Fibroblast of lung (primary cell): ENCODE measurements at places on chromosomes 3 and 15. TPM values are rescaled to one million over a fixed set of nuclear protein-coding genes. Genes with fewer than 3 reads are reported as not detected.
A peak's percentile ranks its signal among the peaks of the same experiment; 100 is the strongest.

- H3K36me3 ChIP-seq, result no peaks in the 10 kb centered on the region
- peak; percentile 81 for DNase-seq
- peaks cover 5% of the 10 kb centered on the region for H3K4me1 ChIP-seq
- H3K27ac ChIP-seq, result peak overlapping the region; percentile 71
- H3K27me3 ChIP-seq, result no peaks in the 10 kb centered on the region
Measured at GRCh38 chr3:61564395-61565059, 3.2 kb downstream of the PTPRG start.

FBXL22 gene
- total RNA-seq, result 0.26 and 0.50 TPM in 2 replicates

- H3K4me1 ChIP-seq, result no peaks in the 10 kb centered on the region
- no peak for DNase-seq
- no peak overlapping the region for H3K27ac ChIP-seq
- no peak overlapping the region for H3K4me3 ChIP-seq
- H3K36me3 ChIP-seq, result no peaks in the 10 kb centered on the region
Measured at GRCh38 chr15:92195241-92195640, 198.4 kb upstream of the ST8SIA2 start.

DNA sequence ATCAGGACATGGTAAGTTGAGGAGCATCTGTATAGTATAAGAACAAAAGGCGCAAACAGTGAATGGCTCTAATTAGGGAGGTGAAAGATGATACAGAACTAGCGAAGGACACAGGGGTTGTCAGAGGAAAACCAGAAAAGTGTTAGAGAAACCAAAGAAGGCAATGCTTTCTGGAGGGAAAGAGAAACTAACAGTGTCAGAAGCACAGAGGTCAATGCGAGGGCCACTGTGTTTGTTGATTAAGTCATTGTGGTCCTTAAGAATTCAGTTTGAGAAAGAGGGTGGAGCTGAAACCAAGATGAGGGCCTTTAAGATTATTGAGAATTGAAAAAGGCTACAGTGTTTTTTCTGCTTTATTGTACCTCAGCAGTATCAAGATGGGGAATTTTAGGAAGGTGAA lies 28.8 kb downstream of the ATG7 start:
- no peaks in the 10 kb centered on the region for H3K4me1 ChIP-seq
- DNase-seq, result peak; percentile 70
- H3K4me3 ChIP-seq, result no peak overlapping the region

RBSN gene
- total RNA-seq, result 23.4 and 26.8 TPM in 2 replicates

DNA sequence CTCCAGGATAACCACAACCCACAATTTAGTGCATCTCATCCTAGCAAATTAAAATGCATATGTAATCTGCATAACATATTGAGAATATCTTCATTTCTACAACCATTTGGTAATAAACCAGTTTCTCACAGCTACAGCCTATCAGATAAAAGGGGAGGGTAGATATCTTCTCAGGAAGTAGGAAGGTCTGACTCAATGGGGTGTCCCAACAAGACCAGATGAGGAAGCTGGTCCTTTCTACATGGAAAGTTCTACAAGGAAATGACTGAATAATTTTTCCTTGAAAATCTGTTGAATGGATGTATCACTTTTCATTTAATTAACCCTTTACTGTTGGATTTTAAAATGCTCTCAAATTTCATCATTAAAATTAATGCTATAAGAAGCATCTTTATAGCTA lies 17.4 kb upstream of the TMPRSS7 start:
- H3K36me3 ChIP-seq, result no peaks in the 10 kb centered on the region
- H3K27me3 ChIP-seq, result no peaks in the 10 kb centered on the region
- no peak overlapping the region for H3K27ac ChIP-seq
- H3K4me1 ChIP-seq, result no peaks in the 10 kb centered on the region
- H3K4me3 ChIP-seq, result no peak overlapping the region

DNA sequence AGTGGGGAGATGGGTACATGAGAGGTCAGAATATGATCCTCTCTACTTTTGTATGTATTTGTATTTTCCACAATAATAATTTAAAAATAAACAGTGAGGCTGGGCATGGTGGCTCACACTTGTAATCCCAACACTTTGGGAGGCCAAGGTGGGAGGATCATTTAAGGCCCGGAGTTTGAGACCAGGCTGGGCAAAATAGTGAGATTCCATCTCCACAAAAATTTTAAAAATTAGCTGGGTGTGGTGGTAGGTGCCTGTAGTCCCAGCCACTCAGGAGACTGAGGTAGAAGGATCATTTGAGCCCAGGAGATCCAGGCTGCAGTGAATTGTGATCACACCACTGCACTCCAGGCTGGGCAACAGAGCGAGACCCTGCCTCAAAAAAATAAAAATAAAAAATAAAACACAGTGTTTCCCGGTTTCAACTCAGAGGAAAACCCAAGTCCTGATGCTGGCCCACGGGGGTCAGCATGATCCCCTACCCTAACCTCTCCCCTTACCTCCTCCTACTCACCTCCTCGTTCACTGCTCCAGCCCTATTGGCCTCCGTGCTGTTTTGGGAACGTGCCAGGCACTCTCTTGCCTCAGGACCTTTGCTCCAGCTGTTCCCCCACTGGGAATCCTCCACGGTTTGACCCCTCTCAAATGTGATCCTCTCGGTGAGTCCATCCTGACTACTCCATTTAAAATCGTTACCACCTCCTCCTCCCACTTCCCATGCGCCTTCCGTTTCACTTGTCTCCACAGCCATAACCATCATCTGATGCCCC lies 2.9 kb upstream of the KLHL40 start:
- H3K27ac ChIP-seq, result no peak overlapping the region
- no peak for DNase-seq
- peaks cover 15% of the 10 kb centered on the region for H3K27me3 ChIP-seq
- H3K36me3 ChIP-seq, result no peaks in the 10 kb centered on the region
- H3K4me1 ChIP-seq, result peaks cover 13% of the 10 kb centered on the region

- H3K36me3 ChIP-seq, result no peaks in the 10 kb centered on the region
- H3K4me1 ChIP-seq, result peaks cover 2% of the 10 kb centered on the region
- no peak overlapping the region for H3K4me3 ChIP-seq
Measured at GRCh38 chr15:26087395-26087794, 224.3 kb upstream of the ATP10A start.

DNA sequence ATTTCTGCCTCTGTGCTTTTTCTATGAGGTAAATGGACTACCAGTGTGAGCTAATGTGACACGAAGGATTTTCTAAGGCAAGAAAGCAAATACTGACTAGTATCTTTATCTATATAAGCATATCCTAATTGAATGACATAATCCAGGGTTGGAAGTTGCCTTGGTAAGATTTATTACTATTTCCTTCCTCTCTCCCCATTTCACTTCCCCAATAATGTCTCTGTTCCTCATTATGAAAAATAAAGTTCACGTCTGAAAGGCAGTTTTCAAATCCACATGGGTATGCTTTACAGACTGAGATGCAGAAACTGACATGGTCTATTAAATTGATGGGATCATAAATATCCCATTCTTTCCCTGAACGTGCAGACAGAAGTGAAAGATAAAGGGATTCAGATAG lies 86.0 kb downstream of the DTWD1 start:
- no peak overlapping the region for H3K27ac ChIP-seq
- no peak overlapping the region for H3K4me3 ChIP-seq
- DNase-seq, result no peak

DNA sequence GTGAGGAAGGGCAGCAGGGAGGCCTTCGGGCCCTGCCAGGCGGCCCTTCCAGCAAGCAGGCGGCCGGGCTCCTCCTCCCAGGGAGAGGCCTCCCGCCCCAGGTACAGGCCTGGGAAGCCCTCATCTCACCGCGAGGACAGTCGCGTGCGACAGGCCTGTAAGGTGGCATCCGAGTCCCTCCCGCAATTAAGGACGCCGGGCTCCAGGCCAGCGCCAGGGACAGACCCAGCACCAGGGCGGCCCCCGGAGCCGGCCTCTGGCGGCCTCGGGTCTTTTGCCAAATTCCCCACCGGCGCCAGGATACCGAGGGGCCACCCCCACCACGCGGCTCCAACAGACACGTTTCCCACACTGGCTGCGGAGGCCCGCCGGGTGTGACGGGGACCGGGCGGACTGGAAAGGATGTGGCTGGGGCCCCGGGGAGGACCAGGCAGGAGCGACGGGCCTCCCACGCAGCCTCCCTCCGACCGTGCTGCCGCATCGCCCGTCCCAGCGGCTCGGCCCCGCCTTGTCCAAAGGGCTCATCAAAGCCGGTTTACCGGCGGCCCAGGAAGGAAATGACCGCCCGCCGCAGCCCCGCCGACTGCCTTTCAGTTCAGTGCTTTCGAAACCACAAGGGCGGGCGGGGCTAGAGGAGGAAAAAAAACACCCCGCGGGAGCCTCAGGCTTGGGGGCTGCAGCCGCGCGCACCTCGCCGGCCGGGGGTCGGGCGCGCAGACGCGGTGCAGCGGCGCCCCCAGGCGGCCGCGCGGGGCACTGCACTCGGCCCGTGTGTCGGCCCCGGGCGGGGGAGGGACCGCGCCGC lies 11.3 kb downstream of the XXYLT1 start:
- H3K4me3 ChIP-seq, result peak overlapping the region; percentile 43
- peaks cover 14% of the 10 kb centered on the region for H3K4me1 ChIP-seq
- H3K36me3 ChIP-seq, result no peaks in the 10 kb centered on the region
- peak overlapping the region; percentile 90 for H3K27ac ChIP-seq

ATP10A gene
- 5.1 and 12.7 TPM in 2 replicates for total RNA-seq

DNA sequence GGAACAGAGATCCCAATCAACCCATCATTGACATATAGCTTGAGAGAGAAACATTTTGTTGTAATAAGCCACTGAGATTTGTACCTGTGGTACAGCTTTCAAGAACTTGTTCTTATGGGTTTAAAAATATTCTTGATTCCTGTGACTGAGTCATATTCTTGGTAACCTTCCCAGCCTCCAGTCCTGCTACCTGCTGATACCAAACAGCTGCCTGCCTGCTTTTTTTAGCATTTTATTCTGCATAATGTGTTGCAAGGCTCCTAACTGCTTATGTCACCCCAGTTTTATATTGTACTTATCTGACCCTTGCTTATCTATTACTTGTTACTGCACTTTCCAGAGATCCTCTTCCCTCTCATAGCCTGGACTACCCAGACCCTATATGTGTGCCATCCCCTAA lies 349.3 kb upstream of the SOX2 start:
- no peak overlapping the region for H3K4me3 ChIP-seq
- no peak overlapping the region for H3K27ac ChIP-seq
- H3K4me1 ChIP-seq, result no peaks in the 10 kb centered on the region

GNAI2 gene
- total RNA-seq, result 124 and 238 TPM in 2 replicates

- peak; percentile 44 for DNase-seq
- no peak overlapping the region for H3K27ac ChIP-seq
- no peaks in the 10 kb centered on the region for H3K4me1 ChIP-seq
- no peaks in the 10 kb centered on the region for H3K27me3 ChIP-seq
- H3K4me3 ChIP-seq, result no peak overlapping the region
Measured at GRCh38 chr15:35181538-35181937, 96.4 kb upstream of the NANOGP8 start.

DNA sequence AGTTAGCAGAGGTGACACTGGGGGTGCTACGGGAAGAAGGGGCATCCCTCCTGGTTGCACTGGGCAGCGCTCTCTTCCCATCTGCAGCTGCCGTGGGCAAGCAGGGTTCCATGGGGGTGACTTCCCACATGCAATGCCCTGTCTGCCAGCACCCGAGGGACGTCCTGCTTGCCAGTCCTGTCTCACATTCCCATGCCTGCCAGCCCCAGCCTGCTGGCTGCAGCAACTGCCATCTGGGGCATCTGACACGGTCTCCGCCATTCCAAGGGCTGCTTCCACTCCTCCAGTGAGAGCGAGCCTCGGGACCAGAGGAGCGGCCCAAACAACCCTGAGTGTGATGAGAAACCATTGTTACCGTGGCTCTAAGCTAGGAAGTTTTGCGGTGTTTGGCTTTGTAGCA lies 45.4 kb upstream of the RPL32 start:
- H3K4me1 ChIP-seq, result no peaks in the 10 kb centered on the region
- no peak overlapping the region for H3K27ac ChIP-seq
- no peak for DNase-seq
- H3K27me3 ChIP-seq, result peaks cover 7% of the 10 kb centered on the region

ZKSCAN7 gene
- 8.5 and 13.2 TPM in 2 replicates for total RNA-seq

DNA sequence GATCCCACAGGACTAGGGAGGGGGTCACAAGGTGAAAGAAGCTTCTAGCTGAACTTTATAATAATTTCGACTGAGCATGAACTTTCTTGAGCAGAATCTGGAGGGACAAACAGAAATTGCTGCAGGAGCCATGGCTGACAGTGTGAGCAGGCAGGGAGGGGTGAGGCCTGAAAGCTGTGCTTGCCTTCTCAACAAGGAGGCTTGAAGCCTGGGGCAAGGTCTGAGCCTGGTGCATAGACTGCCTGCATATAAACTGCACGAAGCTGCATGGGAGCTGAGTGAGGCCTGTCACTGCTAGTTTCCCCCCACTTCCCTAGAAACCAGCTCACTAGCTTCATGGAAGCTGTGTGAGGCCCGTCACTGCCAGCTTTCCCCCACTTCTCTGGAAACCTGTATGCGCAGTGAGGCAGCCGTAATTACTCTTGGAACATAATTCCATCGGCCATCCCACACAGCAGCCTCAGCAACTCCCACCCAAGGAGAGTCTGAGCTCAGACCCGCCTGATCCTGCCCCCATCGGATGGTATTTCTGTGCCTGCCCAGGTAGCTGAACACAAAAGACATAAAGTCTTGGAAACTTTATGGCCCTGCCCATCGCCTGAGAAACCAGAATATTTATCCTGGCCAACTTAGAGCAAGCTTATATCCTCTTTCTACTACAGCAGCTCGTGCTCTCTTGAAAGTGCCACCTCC lies 136.5 kb downstream of the PLCH1 start:
- H3K36me3 ChIP-seq, result no peaks in the 10 kb centered on the region
- H3K27ac ChIP-seq, result no peak overlapping the region
- H3K27me3 ChIP-seq, result no peaks in the 10 kb centered on the region
- H3K4me1 ChIP-seq, result no peaks in the 10 kb centered on the region

DNA sequence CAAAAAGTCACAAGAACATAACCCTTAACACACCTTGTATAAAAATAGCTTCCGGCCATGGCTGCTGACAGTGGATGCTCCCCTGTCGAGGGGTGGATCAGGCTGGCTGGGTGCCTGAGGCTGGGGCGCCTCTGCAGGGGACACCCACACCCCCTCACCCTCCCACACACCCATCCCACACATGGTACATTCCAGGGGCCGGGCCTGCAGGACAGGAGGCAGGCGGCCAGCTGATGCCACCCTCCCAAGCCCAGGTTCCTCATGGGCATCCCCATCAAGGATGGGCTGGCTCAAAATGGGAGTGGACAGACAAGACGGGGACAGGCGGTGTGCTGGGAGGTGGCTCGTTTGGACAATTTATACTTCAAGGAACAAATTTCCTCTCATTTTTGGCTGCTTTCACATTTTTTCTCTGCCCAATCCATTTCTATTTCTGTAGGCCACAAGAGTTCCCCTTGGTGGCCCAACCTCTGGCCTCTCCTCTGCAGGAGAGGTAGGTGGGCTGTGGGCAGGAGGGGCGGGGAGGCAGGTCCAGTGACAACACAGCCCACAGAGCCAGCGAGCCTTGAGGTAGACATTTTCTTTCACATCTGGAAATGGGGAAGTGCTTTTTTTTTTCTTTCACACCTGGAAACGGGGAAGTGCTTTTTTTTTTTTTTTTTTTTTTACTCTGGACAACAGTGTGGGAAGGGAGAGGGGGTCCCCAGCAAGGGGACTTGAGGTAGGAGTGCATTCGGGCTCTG lies 23.3 kb downstream of the RNU5B-1 start:
- H3K4me3 ChIP-seq, result no peak overlapping the region
- DNase-seq, result no peak
- H3K27ac ChIP-seq, result no peak overlapping the region
- no peaks in the 10 kb centered on the region for H3K27me3 ChIP-seq

GRCh38 chr15:64122936-64123351 lies 27.2 kb downstream of the SNX1 start:
- H3K4me3 ChIP-seq, result no peak overlapping the region
- H3K36me3 ChIP-seq, result no peaks in the 10 kb centered on the region
- no peak overlapping the region for H3K27ac ChIP-seq
- H3K4me1 ChIP-seq, result no peaks in the 10 kb centered on the region
